ENCODE measurements at places on chromosomes 2 and 18.

- no peak for DNase-seq
Observed at GRCh38 chr2:113054066-113054465, 1.4 kb upstream of the IL36B start.

GRCh38 chr2:184849516-184849915 is 251.2 kb downstream of the ZNF804A start:
- no peak for DNase-seq

GRCh38 chr18:47772374-47773248 is 157.8 kb downstream of the SMAD2 start:
- DNase-seq = peak; percentile 27

GRCh38 chr2:12070581-12070980 is 324.1 kb downstream of the LPIN1 start:
- DNase-seq = no peak

DNA sequence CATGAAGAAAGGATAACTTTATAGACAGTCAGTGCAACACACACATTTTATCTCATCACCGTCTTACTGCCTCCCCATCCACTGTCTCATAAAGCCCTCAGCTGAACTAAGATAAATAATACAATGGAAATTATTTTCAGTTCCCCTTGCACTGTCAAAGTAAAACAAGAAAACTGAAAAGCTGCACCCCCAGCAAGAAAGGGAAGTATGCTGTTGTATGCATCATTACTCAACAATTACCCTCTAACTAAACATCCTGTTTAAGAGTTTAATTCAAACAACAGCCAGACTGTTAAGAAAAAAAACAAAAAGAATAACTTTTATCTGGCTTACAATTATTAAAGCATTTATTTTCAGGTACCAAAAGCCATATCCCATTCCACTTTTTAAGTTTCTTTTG is 25.0 kb downstream of the MPPE1 start:
- no peak for DNase-seq

GRCh38 chr2:229851870-229852269 is 69.9 kb downstream of the TRIP12 start:
- no peak for DNase-seq

DNA sequence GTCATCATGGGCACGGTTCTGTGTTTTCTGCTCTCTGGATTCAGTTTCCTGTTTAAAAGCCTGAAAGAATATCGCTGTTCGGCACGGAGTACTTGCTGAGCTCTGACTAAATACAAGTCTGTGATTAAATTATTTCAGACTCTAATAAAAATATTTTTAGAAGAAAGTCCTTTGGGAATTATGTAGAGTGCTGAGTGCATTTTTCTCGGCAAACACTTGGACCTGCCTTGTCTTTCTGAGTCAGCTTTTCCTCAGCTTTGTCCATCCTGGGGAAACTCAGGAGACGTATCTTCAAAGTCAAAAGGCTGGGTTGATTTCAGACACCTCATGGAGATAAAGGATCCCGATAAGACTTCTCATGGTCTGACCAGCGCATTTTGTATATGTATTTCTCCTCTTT is 45.9 kb downstream of the IL1R2 start:
- no peak for DNase-seq

DNA sequence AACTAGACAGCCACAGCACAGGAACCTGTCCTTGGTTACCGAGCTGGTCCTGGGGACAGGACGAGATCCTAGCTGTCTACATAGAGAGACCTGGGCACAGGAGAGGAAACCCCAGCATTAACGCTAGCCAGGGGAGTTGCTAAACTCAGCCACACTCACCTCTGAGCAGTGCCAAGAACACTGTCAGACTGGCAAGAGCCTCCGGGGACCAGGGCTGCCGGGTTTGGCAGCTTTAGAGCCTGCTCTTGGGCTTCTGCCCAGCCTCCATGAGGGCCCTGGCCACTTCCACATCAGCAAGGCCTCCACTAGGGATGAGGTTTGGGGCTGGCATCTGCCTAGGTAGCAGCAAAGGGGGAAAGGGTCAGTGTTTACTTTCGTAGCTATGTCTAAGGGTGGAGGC is 6.7 kb downstream of the TMBIM1 start:
- no peak for DNase-seq
